AG08395 (cell line): ENCODE measurements at places on chromosomes 7 and 10.

- no peak for DNase-seq
Measured at GRCh38 chr7:112147793-112148361, 58.3 kb downstream of the DOCK4 start.

DNA sequence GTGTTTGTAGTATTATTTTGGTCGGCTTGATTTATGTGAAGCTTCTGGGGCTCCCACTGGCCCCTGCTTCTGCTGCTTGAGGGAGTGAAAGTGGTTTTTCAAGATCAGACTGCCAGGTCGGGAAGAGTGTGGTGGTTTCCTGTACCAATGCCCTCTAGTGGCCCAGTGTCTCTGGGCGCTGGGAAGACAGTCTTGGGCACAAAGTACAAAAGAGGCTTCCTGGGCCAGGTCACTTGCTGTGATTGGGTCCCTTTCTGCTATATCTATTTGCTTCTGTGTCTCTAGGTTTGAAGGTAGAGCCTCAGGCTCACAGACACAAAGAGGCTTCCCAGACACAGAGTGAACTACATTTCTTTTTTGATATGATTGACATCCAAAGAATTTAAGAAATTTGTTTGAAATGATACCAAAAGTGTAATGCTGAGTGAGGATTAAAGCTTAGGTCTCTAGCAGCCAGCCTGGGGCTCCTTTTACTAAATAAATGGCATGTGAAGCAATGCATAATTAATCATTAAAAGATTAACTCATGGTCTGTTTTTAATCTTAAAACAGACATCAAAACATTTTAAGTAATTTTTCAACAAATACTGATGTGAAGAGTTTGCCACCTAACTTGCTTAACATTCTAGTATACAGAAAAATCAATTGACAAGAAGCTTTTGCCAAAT, 36.3 kb downstream of the ABCB1 start:
- peak; percentile 7 for DNase-seq

DNA sequence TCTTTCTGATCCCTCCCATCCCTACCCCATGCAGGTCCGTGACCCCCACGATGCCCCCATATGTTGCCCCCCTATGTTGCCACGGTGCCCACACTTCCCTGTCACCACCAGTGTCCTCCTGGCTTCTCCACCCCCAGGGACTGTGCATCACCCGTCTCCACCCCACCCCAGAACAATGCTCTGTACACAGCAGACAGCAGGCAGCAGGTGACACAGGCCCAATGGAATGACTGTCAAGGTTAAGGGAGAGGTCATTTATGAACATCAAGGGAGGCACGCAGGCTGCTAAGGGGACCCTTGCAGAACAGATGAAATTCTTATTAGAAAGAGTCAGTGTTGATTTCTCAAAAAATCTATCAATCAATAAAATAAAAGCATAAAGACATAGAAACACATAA, 71.5 kb downstream of the PARP12 start:
- DNase-seq, result no peak

GRCh38 chr7:43891069-43891955, 15.1 kb downstream of the URGCP start:
- no peak for DNase-seq

DNA sequence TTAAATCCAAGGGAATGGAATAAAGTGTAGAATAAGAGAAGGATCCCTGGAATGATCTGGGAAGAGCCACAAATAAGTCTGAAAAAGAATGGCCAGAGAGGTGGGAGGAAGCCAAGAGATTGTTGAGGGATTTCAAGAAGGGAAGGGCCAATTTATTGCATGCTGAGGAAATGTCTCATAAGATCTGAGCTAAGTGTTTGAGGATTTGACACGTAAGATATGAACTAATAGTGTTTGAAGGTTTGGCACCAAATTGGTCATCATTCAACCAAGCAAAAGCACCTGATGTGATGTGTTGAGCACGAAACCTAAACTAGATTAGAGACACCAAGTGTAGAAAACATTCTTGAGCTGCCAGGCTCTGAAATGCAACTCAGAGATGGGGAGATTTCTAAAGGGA, 97.9 kb downstream of the TSPAN12 start:
- no peak for DNase-seq

DNA sequence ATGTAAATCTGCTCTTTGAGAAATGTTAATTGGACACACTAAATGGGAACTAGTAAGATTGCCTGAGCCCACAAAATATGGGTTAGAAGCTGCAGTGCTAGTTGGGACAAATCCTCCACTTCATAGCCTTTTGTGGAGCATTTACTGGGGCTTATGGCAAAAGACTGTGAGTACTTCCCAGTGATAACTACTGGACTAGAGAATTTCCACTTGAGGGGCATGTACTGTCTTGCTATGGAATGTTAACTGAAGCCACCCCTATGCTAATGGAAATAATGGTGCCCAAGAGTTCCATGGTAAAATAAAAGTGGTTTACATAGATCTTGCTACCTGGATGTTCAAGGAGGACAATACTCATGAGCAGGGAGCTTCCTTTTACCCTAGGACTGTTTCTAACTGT, 29.3 kb downstream of the AVL9 start:
- no peak for DNase-seq

DNA sequence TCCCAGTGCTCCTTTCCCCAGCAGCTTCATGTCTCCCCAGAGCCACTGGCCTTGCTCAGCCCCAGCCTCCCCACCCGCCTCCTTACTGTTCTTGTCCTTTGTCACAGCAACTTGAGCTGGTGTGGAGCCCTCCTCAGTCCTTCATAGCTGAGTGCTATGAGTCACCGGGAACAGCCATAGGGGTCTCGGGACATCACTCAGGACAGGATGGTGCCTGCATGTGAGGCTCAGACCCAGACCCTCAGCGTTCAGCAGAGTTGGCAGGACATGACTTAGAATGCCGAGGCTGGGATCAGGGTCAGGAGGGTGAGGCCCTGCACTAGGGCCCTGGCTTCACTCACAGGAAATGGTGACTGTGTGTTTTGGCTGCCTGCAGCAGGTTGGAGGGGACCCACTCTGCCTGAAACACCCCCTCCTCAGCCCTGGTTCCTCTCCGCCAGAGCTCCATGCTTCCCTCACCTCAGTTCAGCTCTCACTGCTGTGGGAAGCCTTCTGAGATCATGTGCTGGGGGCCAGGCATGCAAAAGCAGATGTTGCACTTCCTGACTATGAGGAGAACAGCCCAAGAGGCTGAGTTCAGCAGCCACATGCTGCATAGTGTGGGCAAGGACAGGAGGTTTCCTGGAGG, 40.7 kb upstream of the GJD4 start:
- peak; percentile 39 for DNase-seq

DNA sequence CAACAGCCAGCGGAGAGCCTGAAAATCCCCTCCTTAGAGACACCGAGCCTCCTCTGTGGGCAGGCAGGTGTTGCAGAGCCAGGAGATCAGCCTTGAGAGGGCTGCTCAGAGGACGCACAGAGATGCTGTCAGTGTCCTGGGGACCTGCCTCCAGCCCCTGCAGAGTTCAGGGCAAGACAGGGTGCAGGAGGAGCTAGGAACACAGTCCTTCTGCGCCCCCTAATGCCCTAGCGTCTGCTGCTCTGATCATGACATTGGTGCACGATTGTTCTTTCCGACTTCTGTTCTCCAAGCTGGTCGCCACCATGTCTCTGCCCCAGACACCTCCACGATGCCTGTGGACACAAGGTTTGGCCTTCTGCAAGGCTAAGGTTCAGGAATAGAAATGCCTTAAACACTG, 613.7 kb upstream of the MKI67 start:
- no peak for DNase-seq

- DNase-seq, result no peak
Measured at GRCh38 chr7:83478616-83479015, 170.3 kb downstream of the SEMA3E start.

GRCh38 chr10:126066456-126066855, 170.1 kb downstream of the FANK1 start:
- no peak for DNase-seq
